Brain (organoid and tissue), 16 donors: ENCODE measurements at places on chromosomes 16 and 17. TPM values are rescaled to one million over a fixed set of nuclear protein-coding genes. Genes with fewer than 3 reads are reported as not detected.

The OSBPL7 gene
- 6.6 TPM for polyA plus RNA-seq

DNA sequence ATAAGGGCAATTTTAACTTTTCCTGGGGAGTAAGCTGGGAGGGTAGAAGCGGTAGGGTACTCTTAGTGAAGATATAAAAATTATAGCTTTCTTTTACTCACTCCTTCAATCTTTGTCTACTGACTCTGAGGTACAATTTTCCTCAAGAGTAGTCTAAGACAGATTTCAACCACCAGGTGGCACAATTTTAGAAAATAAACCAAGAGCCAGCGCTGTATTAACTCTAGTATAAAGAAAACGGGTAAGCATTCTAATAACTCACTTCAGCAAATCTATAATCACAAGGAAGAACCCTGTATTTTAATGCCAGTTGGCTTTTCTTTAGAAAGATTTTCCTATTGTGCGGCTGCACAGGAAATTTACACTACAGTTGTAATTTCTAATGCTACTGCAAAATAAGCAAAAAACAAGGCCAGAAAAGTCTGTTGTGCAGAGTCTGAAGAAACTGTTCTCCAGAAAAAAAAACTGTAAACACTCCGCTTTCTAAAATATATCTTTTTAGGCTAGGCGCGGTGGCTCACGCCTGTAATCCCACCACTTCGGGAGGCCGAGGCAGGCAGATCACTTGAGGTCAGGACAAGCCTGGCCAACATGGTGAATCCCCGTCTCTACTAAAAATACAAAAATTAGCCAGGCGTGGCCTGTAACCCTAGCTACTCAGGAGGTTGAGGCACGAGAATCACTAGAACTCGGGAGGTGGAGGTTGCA, 1.9 kb downstream of the CMC2 start:
- peak; percentile 88 for DNase-seq

DNA sequence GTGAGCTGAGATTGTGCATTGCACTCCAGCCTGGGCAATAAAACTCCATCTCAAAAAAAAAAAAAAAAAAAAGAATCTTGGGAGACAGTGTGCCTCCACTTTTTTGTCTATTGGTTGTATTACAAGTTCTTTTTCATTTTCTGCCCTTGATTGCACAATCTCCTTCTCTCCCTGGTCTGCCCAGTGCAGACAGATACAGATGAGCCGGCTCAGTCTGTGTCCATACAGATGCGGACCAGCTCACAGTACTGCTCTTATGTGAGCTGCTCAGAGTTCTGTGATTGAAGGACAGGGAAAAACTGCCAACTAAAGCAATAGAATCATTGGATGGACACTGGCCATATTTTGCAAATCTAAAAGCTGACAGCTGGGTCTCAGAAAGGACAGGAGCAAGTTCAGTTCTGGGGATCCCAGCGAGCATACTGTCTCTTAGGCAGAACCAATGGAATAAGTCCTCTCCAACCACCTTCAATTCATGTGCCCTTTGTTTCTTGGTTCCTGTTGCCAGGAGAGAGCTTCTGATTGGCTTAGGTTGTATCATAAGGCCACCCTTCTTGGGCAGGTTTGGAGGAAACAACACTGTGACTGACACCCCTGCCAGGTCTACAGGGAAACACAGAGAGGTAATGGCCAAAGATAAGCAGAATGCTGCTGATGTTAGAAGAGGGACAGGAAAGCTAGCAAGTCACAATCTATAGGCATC, 495.6 kb upstream of the HSBP1 start:
- DNase-seq = no peak

DNA sequence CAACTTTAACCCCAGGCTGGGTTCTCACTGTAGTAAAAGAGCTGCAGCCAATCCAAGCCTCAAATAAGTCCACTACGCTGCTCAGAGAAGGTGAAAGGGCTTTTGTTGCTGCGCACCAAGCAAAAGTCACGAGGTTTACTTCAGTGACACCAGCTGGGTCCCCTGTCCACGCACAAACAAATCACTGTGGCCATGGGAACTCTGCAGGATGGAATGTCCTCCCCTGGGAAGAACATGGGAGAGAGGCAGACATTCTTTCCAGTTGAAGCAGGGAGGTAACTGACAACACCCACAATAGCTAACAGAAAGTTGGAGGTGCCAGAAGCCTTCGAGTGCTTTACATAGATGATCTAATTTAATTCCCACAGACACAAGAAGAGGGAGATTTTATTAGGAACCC, 181.9 kb downstream of the PMP22 start:
- DNase-seq = no peak

GRCh38 chr16:5965321-5965720, 867.7 kb upstream of the EEF2KMT start:
- no peak for DNase-seq

The TMEM132E gene
- polyA plus RNA-seq = 5.6 TPM

- no peak for DNase-seq
These were observed 12.9 kb downstream of the G6PC1 start for GRCh38 chr17:42913522-42913921.

- no peak for DNase-seq
These were observed 10.3 kb upstream of the IGFBP4 start for GRCh38 chr17:40432864-40433528.
